Right renal cortex interstitium (tissue), 3 donors: ENCODE measurements at places on chromosomes 4 and X. TPM values are rescaled to one million over a fixed set of nuclear protein-coding genes. Genes with fewer than 3 reads are reported as not detected.

DNA sequence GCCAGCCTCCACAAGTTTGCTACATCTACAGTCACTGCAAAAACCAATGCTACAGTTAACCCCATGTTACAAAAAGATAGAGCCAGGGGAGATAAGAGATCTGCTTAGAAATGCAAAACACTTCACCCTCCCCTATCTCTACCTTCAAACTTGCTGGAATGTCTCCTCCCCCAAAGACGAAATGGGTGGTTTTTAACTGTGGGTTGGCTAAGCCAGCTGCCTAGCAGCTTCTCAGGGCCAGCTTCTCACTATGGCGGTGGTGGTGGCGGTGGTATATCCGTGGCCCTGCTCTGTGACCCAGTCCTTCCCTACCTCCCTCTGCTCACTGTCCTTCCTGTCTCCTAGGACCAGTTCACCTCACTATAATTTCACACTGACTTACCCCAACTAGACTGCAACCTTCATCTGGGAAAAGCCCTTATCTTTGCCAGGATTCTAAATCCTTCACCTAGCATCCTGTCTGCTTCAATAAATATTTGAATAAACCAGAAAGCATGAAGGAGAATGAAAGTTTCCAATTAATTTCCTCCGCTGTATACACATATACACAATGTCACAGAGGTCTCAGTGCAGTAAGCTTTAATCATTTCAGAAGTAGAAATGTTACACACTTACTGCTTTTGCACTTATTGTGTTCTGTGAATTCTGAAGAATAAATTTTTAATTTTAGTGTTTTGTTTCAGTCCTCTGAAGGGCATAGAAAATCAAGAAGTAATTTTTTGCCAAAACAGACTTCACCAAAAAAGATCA lies 46.3 kb downstream of the SH3KBP1 start:
- DNase-seq = no peak

- no peak for DNase-seq
These were observed 1310.7 kb upstream of the TENM3 start for GRCh38 chr4:180932370-180933001.

GRCh38 chr4:87375719-87376291 lies 15.2 kb downstream of the HSD17B11 start:
- DNase-seq = no peak

- DNase-seq = no peak
These were observed 41.9 kb downstream of the HADH start for GRCh38 chr4:108031427-108032083.

BMX gene
- polyA plus RNA-seq = 0.51 TPM

GRCh38 chrX:115531818-115532403 lies 29.1 kb upstream of the PLS3 start:
- no peak for DNase-seq

EFHC2 gene
- 11.1 TPM for polyA plus RNA-seq

GRCh38 chr4:14155803-14156202 lies 528.3 kb upstream of the BOD1L1 start:
- DNase-seq = no peak

DNA sequence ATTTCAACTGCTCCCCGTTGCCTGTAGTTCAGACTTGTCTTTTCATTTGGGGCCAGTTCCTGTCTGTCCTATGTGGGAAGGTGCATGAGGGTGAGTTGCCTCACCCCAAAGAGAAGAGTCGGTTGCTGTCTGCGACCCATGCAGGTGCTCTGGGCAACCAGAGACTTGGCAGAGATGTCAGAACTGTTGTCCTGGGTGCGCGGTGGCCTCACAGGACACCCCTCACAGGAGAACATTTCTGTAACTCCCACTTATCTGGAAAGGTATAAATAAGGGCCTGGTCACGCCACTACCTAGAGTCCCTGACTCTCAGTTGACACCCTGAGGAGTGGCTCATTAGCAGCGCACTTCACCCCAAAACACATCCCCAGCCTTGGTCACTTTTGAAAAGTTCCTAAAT lies 9.7 kb upstream of the NAT8L start:
- no peak for DNase-seq

GRCh38 chr4:70269674-70270073 lies 27.3 kb downstream of the CSN3 start:
- no peak for DNase-seq

GRCh38 chr4:10023806-10024205 lies 2.5 kb upstream of the SLC2A9 start:
- DNase-seq = no peak

RRAGB gene
- polyA plus RNA-seq = 44.2 TPM

DNA sequence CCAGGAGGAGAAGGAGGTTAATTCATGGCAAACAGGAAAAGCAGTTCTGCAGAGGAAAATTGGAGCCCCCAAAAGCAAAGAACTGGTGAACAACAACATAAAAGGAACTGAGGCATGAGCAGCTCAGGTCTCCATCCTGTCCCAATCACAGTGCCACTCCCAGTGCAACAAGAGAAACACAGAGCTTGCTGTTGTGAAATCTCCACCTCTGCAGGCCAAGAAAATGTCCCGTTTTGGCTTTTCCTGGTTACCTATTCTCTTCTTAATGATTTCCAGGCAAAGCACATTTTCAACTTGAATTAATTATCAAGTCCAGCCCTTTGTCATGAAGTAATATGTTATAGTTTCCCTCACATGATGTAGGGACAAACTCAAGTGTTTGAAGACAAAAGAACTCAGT lies 778 bp downstream of the C1QTNF7 start:
- no peak for DNase-seq

FGF13 gene
- polyA plus RNA-seq = 30.8 TPM

- no peak for DNase-seq
These were observed at the start of gene FAM149A for GRCh38 chr4:186104114-186104889. Gene FAM149A (plus strand): TSS chr4:186104704.

MAGEA1 gene
- polyA plus RNA-seq = not detected

DNA sequence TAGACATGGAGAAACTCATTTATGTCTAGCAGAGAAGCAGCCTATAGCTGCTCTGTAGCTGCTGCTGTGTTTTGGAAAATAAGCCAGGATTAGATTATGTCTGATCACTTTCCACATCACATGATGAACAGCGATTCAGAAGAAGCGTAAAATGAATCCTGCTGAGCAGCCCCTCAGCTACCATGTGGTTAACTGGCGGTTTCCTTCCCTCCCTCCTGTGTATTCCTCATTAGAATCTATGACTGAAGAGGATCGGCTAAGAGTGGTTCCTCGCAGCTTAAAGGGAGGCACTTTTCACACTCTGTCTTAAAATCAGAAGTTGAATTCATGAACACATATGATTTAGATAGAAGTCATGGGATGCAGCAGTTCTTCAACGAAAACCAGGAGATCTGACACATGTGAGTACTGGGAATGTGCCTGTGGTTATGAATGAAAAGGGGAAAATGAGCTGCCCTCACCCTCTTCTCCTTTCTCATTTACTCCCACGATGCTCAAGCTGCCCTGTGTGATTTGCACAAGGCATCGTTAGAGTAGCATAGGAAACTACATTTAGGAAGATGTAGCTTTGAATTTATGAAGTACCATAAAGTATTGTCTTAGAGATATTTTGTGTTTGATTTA lies at the start of gene PPEF1:
Gene PPEF1 (plus strand): TSS at position 220 of the 624 bp plus-strand sequence. CDS start 136 bp downstream, at position 356.
- no peak for DNase-seq

GRCh38 chrX:22110729-22111494 lies 78.8 kb downstream of the PHEX start:
- no peak for DNase-seq
